Hematopoietic multipotent progenitor cell (in vitro differentiated cells): ENCODE measurements at places on chromosomes 6 and 20. TPM values are rescaled to one million over a fixed set of nuclear protein-coding genes. Genes with fewer than 3 reads are reported as not detected.

- no peak for DNase-seq
These were observed 509.9 kb upstream of the ID4 start for GRCh38 chr6:19327241-19327640.

GRCh38 chr20:63194797-63195173, 21.1 kb downstream of the YTHDF1 start:
- no peak for DNase-seq

The OLIG3 gene
- not detected for total RNA-seq

DNA sequence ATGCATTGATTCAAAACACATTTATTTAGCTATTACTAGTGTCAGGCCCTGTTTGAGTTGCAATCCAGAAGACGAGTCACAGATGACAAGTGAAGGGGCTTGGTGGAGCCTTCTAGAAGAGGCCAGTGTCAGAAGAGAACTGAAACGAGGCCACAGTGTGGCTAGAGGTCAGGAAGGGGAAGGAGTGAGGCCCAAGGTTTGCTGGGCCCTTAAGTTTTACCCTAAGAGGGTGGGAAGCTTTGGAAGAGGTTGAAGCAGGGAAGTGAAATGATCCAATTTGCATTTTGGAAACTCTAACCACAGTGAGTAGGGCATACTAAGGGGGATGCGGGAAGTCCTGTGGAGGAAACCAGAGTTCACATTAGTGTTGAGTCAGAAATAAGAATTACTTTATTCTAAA, 25.0 kb downstream of the TTK start:
- DNase-seq: no peak

GRCh38 chr6:43216200-43216599, 13.1 kb downstream of the DNPH1 start:
- no peak for DNase-seq

The TNFRSF6B gene
- 0.54 TPM for total RNA-seq

DNA sequence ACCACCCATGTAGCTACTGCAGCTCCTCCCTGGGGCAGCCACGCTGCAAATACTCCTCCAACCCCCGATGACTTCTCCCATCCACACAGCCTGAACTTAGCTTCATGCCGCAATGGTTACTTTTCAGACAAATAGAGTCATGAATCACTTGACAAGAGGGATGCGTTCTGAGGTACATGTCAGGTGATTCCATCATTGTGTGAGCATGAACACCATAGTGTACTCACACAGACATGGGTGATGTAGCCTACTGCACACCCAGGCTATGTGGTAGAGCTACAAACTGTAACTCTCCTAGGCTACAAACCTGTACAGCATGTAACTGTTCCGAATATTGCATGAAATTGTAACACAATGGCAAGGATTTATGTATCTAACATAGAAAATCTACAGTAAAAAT, 298.5 kb upstream of the SLC35B3 start:
- no peak for DNase-seq

GRCh38 chr6:56911847-56912246, 43.1 kb upstream of the BEND6 start:
- DNase-seq: no peak

DNA sequence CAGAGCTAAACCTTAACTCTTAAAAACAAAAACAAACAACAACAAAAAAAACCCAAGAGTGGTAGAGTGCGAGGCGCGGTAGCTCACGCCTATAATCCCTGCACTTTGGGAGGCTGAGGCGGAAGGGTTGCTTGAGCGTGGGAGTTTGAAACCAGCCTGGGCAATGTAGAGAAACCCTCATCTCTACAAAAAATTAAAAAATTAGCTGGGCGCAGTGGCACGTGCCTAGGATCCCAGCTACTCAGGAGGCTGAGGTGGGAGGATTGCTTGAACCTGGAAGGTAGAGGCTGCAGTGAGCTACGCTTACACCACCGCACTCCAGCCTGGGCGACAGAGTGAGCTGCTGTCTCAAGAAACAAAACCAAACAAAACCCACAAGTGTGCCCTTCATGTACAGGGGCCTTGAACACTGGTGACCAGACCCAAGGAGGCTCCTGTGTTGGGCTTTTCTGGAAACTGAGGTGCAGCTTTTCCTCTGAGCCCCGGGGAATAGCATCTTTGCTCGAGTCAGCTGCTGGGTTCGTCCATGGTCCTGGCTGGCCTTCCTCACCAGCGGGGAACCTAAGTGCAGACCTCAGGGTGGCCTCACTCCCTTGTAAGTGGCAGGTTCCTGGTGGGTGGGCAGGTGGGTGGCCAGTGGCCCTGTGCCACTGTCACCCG, 39.9 kb downstream of the PYGB start:
- no peak for DNase-seq

The FAM209B gene
- not detected for total RNA-seq

The NKAIN4 gene
- not detected for total RNA-seq

DNA sequence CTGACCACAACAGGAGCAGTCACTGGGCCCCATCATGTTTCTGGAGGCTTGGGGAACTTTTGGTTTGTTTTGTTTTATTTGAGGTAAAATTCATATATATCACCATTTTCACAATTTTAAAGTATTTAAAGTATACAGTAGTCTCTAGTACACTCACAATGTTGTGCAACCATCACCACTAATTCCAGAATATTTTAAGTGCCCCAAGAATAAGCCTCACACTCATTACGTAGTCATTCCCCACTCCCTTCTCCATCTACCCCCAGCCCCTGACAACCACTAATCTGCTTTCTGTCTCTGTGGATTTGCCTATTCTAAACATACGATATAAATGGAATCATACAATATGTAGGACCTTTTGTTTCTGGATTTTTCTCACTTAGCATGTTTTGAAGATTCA, 29.0 kb downstream of the RTN4IP1 start:
- DNase-seq: no peak

DNA sequence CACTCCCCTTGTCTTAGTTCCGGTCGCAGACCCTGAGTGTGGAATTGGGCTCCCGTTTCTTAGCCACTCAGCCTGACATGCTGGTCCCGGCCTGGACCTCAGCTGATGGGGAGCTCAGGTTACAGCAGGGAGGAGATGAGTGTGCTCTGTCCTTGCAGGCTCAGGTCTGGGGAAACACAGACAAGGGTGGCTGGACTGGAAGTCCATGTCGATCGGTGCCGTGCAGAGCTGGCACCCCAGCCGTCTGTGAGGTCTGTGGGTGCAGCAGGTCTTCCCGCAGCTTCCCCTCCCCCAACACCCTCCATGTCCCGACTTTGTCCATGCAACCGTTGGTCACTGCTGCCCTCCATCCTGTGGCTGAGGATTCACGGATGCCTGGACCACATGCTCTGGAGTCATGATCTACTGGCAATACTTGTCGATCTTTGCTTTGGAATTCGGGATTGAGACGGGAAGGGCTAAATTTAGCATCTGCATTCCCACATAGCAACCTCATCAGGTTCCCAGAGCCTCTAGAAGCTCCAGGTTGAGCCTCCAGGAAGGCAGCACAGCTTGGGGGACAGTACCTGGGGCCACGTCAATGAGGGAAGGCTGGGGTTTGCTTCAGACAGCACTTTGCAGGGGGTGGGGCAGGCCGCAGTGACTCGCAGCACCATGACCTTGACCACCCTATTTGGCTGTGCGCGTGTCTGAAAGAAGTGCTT, 118.8 kb downstream of the PSMB1 start:
- no peak for DNase-seq

GRCh38 chr20:50550531-50550930, 40.3 kb downstream of the PTPN1 start:
- DNase-seq: no peak

GRCh38 chr20:39705032-39705431, 742.9 kb downstream of the DHX35 start:
- no peak for DNase-seq

GRCh38 chr6:143828572-143828971, 14.6 kb upstream of the LTV1 start:
- DNase-seq: no peak

- DNase-seq: no peak
These were observed 31.2 kb downstream of the SNAI1 start for GRCh38 chr20:50013976-50014375.

The SOX4 gene
- total RNA-seq: 90.2 TPM

DNA sequence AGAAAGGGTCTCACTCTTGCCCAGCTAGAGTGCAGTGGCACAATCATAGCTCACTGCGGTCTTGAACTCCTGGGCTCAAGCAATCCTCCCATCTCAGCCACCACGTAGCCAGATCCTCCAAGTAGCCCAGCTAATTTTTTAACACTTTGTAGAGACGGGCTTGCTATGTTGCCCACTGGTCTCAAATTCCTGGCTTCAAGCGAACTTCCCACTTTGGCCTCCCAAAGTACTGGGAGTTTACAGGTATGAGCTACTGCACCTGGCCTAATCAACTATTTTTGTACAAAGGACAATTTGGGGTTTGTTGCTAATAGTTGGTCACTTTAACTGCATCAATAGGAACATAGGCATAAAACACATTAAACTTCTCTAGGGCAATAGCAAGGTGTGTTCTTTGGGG, 29.9 kb upstream of the SYNCRIP start:
- no peak for DNase-seq

DNA sequence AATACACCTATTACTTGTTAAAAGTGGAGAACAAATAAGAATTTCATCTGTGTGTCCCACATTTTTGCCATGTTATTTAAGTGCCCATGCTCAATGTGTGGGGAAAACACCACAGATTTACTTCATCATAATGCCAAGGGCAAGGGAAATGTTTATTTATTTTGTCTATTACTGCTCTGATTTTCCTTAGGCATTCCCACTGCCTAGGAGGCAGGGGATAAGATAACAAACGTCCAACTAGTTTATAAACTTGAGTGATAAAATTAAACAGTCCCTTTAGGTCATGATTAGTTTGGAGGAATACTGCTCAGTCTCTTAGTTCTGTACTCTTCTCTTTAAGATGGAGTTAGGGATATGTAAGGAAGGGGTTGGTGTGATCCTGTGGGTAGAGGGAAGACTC, 598.4 kb upstream of the MARCKS start:
- DNase-seq: no peak
